WERI-Rb-1 (cell line): ENCODE measurements at places on chromosomes 5 and 9.

GRCh38 chr5:177601126-177601525 lies 1.2 kb downstream of the B4GALT7 start:
- no peak for DNase-seq

DNA sequence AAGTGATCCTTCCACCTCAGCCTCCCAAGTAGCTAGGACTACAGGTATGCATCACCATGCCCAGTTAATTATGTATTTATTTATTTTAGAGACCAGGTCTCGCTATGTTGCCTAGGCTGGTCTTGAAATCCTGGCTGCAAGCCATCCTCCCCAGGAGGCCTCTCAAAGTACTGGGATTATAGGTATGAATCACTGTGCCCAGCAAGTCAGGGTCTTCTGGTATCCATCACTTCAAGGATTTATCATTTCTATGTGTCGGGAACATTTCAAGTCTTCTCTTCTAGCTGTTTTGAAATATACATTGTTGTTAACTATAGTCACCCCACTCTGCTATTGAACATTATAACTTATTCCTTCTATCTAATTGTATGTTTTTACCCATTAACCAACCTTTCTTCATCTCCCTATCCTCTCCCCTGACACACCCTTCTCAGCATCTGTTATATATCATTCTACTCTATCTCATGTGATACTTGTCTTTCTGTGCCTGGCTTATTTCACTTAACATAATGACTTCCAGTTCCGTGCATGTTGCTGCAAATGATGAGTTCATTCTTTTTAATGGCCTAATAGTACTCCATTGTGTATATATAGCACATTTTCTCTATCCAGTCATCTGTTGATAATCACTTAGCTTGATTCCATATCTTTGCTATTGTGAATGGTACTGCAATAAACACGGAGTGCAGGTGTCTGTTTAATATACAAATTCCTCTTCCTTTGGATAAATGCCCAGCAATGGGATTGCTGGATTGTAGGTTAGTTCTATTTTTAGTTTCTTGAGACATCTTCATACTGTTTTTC lies 26.4 kb downstream of the UTP15 start:
- no peak for DNase-seq

DNA sequence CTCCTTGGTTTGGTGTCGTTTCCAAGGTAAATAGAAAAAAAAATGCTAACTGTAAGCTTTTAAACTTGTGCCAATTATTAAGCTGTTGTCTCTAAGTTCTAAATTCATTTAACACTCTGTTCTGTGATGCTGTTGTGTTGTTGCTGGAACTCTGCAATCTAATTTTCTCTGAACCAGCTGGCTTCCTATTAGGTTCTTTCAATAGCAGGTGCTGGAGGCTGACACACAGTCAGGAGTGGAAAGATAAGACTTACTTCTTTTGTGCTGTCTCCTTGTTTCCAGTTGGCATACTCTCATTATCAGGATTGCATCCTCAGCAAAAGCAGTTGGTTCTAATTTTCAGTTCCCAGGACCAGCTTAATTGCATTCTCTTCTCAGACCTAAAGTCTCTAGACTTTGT lies 1252.6 kb upstream of the NUDT12 start:
- no peak for DNase-seq

DNA sequence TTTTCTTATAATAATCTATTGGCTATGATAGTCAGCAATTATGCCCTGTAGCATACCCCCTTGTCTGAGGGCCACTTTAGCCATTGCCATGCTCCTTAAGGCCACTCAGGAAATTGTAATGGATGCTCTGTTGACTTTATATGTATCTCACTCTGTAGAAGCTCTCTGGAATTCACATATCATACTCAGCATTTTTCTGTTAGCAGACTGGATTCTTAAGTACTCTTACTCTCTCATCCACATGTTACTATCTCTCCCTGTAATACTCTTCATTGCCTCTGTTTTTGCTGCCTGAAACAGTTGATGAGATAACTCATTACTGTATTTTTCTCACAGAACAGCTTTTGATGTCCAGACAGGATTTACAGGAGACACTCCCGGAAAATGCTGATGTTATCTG lies 24.2 kb downstream of the TMEM232 start:
- DNase-seq: no peak

GRCh38 chr5:78879516-78879915 lies 105.6 kb downstream of the ARSB start:
- DNase-seq: no peak

DNA sequence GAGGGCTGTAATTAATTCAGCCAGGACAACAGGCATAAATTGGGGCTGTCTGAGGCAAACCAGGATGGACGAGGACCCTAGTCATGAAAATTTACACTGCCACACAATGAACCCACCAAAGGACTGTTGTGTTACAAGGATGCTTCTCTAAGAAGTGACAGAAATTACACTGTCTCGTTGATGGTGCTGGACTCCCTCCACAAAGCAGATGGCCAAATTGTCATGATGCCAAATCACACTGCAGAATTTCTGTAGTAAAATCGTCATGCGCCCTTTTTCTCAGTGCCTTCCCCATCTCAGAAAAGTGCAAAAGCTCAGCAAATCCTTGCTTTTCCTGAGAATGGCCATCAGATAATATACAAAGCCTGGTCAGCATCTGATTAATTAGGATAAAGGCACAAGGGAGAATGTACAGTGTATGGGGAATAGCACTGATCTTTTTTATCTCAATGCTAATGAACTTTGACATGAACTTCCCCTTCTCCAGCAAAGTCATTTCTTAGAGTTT lies 545.8 kb downstream of the CSNK1G3 start:
- DNase-seq: no peak

DNA sequence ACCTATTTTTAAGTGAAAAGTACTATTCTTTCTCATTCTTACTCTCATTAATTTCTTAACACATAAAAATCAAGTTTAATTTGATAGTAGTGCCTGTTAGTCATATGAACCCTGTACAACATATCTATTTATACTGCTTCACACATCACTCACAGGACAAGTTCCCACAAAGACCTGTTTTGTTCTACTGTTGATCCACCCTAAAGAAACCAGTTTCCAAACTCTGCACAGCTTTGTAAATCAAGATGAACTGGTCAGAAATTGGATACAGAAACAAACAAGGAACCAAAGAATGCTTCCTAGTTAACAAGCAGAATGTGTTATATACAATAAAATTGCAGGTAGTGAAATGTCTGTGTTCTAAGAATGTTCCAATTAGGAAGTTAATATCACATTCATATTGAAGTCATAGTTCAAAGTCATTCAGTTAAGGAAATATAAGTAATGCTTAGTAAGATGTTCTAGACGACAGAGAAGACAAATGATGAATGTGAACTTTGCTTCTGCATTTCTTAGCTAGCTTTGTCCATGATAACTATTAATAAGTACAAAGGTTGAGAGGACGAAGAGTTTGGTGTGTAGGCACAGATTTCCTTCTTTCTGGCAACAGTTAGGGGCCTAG lies 33.4 kb downstream of the C9orf85 start:
- DNase-seq: no peak

GRCh38 chr5:56110646-56111403 lies 116.1 kb upstream of the IL6ST start:
- DNase-seq: no peak

DNA sequence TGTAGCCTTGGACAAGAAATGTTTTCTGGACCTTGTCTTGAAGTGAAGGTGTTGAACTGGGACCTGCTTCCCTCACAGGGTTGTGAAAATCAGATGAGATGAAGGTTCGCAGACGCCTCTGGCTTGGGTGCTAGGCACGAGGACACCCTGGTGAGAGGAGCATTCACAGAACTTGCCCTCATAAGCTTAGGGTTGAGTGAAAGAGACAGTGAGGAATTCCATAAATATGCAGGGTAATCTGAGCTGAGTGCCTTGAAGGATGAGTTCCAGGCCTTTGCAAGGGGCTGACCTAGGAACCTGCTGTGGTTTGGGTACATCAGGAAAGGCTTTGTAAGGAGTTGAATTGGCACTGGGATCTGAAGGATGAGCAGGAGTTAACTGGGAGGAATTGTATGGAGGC lies 75.7 kb upstream of the SAP30L start:
- DNase-seq: no peak

DNA sequence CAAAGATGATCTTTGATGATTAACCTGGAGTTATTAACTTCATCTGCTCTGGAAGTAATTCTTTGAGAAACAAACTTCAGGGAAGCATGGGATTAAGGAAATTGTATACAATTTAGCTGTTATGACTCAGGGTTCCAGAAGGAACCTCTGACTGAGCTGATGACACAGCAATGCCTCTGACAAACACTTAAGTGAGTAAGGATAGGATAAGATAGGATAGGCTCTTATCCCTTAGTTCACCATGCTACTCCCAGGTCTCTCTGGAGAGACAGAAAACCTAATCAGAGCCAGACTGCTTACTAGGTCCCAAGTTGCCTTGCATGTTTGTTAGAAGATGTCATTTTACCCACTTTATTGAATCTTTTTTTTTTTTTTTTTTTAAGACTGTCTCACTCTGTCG lies 12.6 kb upstream of the TMEM38B start:
- no peak for DNase-seq

DNA sequence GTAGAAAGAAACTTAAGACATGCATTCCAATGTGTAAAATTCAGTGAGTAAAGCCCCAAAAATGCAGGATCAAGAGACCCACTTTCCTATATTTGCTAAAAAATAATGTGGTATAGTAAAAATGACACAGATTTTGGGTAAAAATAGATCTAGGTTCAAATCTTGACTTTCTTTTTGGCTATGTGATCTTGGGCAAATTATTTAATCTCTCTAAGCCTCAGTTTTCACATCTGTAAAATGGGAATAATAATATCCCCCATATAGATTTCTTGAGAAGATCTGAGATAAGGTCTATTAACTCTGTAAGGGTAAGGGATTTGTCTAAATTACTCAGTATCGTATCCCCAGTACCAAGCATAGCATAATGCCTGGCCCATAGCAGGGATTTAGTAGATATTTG lies 172.3 kb downstream of the CARTPT start:
- DNase-seq: no peak

DNA sequence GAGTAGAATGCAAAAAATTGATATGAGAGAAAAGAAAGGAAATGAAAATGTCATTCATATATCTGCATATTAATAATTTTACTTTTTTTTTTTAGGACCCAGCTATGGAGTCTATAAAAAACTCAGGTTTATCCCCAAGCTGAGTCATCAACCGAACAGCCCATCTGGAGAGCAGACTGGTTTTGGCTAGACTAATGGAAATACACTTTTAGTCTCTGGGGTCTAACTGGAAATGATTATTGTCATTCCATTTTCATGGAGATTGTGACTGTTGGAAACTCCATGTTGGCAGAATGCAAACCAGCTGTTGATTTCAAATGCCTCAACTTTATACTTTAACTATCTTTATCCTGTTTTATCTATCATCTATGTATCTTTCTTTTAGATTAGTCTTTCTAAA lies 28.7 kb downstream of the ANXA1 start:
- DNase-seq: no peak
